ENCODE measurements at places on chromosomes 6 and 20. TPM values are rescaled to one million over a fixed set of nuclear protein-coding genes. Genes with fewer than 3 reads are reported as not detected.

ANKRD6 gene
- total RNA-seq, result 16.0 TPM

PDYN gene
- not detected for total RNA-seq

DNA sequence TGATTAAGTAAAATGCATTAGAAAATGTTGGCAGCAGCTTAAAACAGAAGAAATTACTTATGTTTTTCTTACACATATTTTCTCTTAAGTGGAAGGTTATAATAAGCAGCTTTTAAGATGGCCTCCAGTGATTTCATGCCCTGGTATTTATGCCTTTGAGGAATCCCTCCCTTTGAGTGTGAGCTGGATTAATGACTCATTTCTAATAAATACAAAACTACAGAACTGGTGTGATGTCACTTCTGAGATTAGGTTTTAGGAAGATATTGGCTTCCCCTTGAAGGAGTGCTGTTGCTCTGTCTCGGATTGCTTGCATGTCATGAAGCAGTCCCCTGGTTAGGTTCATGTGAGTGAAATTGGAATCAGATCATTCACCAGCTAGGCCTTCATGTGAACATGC is 143.2 kb upstream of the EPHA7 start:
- no peak for DNase-seq

- peak; percentile 7 for DNase-seq
Observed at GRCh38 chr20:3077618-3078134, 6.3 kb downstream of the OXT start.

DNA sequence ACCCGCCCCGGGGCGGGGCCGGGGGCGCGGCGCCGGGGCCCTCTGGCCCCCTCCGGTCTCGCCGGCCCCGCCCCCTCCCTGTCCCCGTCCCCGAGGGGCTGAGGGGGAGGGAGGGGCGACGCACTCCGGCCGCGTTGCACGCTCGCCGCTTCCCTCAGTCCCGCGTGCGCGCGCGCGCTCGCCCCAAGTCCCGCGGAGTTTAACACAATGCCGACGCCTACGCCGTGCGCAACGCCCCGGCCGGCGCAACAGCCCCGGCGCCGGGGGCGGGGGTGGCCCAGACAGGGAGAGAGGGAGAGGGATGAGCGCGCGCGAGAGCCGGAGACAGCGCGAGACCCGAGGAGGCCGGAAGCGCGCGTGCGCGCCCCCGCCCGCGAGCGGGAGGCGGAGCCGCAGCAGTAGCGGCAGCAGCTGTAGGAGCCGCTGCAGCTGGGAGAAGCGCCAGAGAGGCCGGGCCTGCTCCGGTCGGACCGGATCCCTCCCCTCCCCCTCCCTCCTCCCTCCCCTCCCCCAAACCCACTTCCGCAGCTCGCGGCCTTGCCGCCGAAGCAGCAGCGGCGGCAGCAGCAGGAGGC is 996 bp downstream of the ZBTB2 start:
- DNase-seq, result peak; percentile 99

DNA sequence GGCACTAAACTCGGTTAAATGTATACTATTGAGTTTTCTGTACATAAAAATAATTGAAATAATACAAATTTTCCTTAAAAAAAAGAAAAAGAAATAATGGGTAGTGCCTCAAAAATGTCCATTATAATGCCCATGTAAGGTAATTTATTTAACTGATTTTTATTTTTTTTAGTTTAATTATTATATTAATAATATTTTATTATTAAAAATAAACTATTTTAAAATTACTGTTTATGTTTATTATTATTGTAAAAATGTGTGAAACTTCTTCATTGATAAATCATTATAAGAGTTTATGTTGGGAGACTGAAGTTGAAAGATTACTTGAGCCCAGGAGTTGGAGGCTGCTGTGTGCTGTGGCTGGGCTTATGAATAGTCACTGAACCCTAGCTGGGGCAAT is 925.5 kb upstream of the EPHA7 start:
- no peak for DNase-seq

DNA sequence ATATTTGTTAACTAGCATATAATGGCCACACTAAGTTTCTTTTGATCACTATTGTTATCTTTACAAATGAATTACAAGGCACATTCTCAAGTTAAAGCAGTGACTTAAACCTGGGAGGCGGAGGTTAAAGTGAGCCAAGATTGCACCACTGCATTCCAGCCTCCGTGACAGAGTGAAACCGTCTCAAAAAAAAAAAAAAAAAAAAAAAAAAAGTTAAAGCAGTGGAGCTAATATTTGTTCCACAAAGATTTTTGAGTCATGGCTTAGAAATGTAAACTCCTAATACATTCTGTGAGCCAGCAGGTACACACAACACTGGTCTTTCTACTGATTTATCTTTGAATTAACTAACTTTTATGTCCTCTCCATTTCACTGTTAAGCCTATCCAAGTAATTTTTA is 221.7 kb upstream of the HTR1E start:
- DNase-seq, result no peak

- DNase-seq, result no peak
Observed at GRCh38 chr6:6085928-6086668, 79.4 kb upstream of the NRN1 start.

DNA sequence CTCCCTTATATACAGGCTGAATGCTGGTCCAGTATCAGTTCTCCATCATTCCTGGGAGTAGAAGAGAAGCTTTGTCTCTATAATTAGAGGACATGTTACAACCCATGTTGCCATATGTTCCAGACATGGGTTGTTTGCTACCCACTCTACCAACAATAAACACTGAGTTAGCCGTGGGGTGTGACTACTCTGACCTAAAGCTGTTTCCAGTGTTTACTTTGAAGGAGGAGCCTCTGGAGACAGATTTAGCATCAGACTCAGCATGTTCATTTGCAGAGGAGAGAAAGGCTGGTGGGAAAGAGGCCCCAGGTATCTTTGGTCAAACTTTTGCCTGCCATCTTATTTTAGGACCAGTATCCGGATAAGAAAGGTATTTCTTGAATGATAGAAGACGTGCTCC is 157.9 kb upstream of the SNX9 start:
- no peak for DNase-seq
